ENCODE measurements at places on chromosomes 13 and 19. TPM values are rescaled to one million over a fixed set of nuclear protein-coding genes. Genes with fewer than 3 reads are reported as not detected.
A peak's percentile ranks its signal among the peaks of the same experiment; 100 is the strongest.

TEX29 gene
- total RNA-seq: 0.50 TPM

GRCh38 chr19:5837761-5838352, 1.6 kb downstream of the FUT6 start:
- H3K36me3 ChIP-seq: no peaks in the 10 kb centered on the region
- H3K4me1 ChIP-seq: no peaks in the 10 kb centered on the region
- H3K4me3 ChIP-seq: no peak overlapping the region
- no peak for DNase-seq
- H3K27ac ChIP-seq: no peak overlapping the region

DNA sequence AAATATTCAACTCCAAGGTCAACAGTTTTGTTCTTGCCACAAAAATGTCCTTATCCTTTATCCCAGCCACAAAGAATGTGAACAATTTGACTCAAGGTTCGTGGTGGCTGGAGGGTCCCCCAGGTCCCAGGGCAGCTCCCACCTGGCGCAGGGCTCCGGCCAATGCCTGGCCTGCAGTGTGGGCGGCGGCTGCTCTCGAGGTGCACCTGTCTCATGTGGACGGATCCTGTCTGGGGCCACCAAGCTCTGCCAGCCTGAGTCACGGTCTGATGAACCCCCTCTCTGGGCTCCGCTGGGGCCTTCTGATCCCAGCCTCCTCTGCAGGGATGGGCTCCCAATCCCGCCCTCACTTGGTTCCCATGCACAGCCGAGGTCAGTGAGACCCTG, 49.4 kb downstream of the GAS6 start:
- no peak overlapping the region for H3K4me3 ChIP-seq
- peaks cover 9% of the 10 kb centered on the region for H3K4me1 ChIP-seq
- H3K27me3 ChIP-seq: no peaks in the 10 kb centered on the region
- H3K36me3 ChIP-seq: no peaks in the 10 kb centered on the region
- H3K27ac ChIP-seq: no peak overlapping the region
- no peak for DNase-seq

DNA sequence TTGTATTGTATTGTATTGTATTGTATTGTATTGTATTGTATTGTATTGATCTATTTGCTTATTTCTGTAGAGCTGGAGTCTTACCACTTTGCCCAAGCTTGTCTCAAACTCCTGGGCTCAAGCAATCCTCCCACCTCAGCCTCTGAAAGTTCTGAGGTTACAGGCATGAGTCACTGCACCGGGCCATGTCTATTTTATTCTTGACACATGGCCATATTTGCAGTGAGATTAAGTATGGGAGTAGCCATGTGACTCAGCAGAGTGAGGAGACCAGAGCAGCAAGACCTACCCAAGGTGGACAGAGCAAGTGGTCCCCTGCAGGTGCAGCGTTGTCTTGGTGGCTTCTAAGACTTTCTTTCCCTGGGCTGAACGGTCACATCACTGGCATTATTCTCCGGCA, 49.1 kb upstream of the UBAC2 start:
- no peak for DNase-seq
- H3K27me3 ChIP-seq: no peaks in the 10 kb centered on the region
- H3K4me3 ChIP-seq: no peak overlapping the region
- H3K27ac ChIP-seq: no peak overlapping the region

DNA sequence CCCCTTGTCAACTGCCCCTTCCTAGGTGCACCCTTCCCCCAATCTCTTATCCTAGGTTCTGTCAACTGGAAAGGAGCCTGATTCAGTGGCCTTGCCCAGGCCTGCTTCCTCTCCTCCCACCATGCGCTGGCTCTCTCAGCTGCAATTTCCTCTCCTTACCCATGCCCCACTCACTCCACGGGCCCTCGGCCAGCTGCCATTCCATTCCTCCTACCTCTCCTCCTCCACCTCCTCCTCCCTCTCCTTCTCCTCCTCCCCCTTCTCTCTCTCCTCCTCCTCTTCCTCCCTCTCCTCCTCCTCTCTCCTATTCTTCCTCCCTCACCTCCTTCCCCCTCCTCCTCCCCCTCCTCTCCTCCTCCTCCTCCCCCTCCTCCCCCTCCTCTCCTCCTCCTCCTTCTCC, 9.6 kb upstream of the TIMM44 start:
- no peaks in the 10 kb centered on the region for H3K27me3 ChIP-seq
- H3K4me3 ChIP-seq: no peak overlapping the region
- H3K4me1 ChIP-seq: peaks cover 4% of the 10 kb centered on the region
- DNase-seq: no peak
- peaks cover 3% of the 10 kb centered on the region for H3K36me3 ChIP-seq

ZNF677 gene
- 27.0 TPM for total RNA-seq

RRAS gene
- total RNA-seq: 2.3 TPM

GRCh38 chr19:54352546-54352945, 12.2 kb downstream of the LAIR1 start:
- no peak overlapping the region for H3K27ac ChIP-seq
- no peak for DNase-seq
- H3K4me1 ChIP-seq: no peaks in the 10 kb centered on the region

GRIN2D gene
- 0.68 TPM for total RNA-seq

GRCh38 chr13:41981951-41982715, 21.2 kb upstream of the VWA8 start:
- no peak for DNase-seq
- H3K4me3 ChIP-seq: no peak overlapping the region
- H3K36me3 ChIP-seq: no peaks in the 10 kb centered on the region
- no peak overlapping the region for H3K27ac ChIP-seq
- H3K27me3 ChIP-seq: no peaks in the 10 kb centered on the region

DNA sequence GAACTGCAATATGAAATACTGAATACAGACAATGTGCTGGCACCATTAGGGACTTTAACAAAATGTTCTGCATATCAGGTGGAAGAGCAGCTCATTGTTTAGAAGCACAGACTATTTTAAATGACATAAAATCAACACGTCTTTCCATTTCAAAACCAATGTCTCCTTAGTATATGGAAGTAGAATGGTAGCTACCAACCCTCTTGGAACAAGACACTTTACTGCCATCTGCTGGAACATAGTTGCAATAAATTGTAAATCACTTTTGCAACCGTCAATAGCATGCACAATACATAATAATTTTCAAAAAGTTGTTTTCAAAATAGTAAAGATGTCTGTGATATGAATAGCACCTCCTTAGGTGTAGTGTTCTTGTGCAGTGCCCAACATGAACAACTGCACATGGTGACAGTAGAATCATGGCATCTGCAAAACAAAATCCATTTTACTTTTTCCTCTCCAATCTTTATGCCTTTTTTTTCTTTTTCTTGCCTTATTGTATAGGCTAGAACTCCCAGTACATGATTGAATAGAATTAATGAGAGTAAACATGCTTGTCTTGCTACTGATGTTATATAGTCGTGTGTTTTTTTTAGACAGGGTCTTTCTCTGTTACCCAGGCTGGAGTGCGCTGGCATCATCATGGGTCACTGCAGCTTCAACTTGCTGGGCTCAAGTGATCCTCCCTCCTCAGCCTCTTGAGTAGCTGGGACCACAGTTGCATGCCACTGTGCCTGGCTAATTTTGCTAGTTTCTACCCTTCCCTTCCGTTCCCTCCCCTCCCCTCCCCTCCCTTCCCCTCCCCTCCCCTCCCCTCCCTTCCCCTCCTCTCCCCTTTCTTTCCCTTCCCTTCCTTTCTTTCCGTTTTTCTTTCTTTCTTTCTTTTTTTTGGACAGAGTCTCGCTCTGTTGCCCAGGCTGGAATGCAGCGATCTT, 7.8 kb upstream of the LYPD5 start:
- H3K27me3 ChIP-seq: peaks cover 51% of the 10 kb centered on the region
- H3K27ac ChIP-seq: no peak overlapping the region
- no peak for DNase-seq
- H3K36me3 ChIP-seq: no peaks in the 10 kb centered on the region
- H3K4me1 ChIP-seq: peaks cover 23% of the 10 kb centered on the region
- H3K4me3 ChIP-seq: no peak overlapping the region

DNA sequence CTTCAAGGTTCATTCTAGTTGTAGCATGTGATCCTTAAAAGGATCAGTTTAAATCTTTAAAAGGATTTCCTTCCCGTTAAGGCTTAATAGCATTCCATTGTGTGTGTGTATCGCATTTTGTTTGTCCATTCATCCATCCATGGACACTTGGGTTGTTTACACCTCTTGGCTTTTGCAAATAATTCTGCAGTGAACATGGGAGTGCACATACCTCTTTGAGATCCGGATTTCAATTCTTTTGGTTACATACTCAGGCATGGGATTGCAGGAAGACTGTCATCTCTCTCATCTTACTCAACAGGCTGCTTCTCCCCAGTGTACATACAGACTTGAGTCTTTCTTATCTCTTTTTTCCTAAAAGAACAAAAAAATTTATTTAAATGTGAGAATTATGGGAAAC, 1.2 kb downstream of the RNF113B start:
- peaks cover 66% of the 10 kb centered on the region for H3K4me1 ChIP-seq
- no peak overlapping the region for H3K27ac ChIP-seq
- H3K36me3 ChIP-seq: peaks cover 16% of the 10 kb centered on the region
- no peak for DNase-seq

UBXN6 gene
- total RNA-seq: 39.5 TPM

DNA sequence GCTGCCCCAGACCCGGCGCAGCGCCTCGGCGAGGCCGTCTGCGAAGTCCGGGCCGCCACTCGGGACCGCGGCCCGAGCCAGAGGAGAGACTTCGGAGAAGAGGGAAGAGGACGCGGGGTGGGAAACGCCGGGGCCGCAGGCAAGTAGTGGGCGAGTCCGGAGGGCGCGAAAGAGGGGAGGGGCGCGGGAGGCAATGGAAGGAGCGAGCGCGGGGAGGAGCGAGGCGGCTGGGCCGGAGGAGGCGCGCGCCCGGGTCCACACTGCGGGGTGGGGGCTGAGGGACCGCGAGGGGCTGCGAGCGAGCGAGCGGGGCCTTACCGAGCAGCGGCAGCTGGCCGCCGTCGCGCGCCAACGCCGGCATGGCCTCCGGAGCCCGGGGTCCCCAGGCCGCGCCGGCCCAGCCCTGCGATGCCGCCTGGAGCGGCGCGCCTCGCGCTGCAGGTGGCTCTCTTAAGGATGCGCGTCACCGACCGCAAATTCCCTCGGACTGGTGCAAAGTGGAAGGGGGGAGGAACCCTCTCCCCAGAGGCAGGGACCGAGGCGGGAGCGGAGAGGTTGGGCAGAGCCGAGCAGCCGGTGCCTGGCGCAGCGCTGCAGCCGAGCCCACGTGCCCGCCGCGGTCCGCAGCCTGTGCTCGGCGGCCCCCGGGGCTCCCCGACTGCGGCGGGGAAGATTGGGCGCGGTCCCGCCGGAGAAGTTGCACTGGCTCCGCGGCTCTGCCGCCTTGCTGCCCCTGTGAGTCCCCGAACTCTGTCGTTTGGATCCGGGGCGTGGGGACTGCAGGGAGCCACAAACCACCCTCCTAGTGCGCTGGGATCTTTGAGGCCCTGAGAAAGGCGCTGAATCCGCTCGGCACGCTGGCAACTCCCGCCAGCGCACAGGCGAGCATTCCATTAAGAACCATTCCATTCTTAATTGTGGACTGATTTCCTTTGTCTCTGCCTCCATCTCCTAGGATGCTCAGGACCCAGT, at the start of gene FLT3:
Gene FLT3 (minus strand): TSS at position 427 of the 972 bp plus-strand sequence. CDS start 66 bp downstream, at position 361.
- H3K4me1 ChIP-seq: peaks cover 10% of the 10 kb centered on the region
- H3K27me3 ChIP-seq: peaks cover 92% of the 10 kb centered on the region
- peak; percentile 38 for DNase-seq
- peaks cover 3% of the 10 kb centered on the region for H3K36me3 ChIP-seq
- H3K4me3 ChIP-seq: peak within 1 kb of the TSS; percentile 80
- H3K27ac ChIP-seq: no peak within 1 kb of the TSS

ZNF415 gene
- total RNA-seq: 13.6 TPM

SIGLEC11 gene
- total RNA-seq: not detected

LINGO3 gene
- not detected for total RNA-seq

DNA sequence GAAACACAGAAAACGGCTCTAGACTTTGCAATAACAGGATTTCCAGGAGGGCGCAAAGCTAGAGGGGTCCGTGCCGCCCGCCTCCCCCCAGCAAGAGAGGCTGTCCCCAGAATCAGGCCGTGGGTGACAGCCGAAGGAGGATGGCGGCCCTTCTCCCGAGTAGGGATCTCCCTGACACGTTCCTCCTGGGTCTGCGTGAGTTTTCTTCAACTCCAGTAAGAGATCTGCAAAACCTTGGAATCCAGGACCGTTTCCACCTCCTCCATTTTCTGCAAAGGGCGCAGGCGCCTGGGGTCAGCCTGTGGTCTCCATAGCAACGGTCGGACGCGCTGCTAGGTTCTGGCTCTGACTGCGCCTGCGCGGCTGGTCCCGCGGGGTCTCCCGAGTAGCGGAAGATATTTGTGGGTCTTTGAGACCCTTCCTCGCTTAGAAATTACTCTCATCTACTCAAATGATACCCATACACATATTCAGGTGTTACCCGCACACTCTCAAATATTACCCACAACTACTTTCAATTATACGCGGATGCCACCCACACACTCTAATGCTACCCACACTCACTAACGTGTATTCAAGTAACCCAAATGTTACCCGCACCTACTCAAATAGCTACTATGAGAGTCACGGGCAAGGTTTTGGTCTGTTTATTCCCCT, 2.1 kb downstream of the PNMA8C start:
- H3K36me3 ChIP-seq: no peaks in the 10 kb centered on the region
- H3K27ac ChIP-seq: no peak overlapping the region
- peak overlapping the region; percentile 85 for H3K4me3 ChIP-seq
- DNase-seq: peak; percentile 83

- H3K4me3 ChIP-seq: no peak overlapping the region
- H3K27ac ChIP-seq: no peak overlapping the region
- H3K36me3 ChIP-seq: peaks cover 6% of the 10 kb centered on the region
- no peak for DNase-seq
- H3K4me1 ChIP-seq: peaks cover 19% of the 10 kb centered on the region
- no peaks in the 10 kb centered on the region for H3K27me3 ChIP-seq
Observed at GRCh38 chr19:51807111-51807701, 12.2 kb downstream of the FPR3 start.

ZNF382 gene
- total RNA-seq: 24.7 TPM

MYPOP gene
- total RNA-seq: 9.6 TPM

DNA sequence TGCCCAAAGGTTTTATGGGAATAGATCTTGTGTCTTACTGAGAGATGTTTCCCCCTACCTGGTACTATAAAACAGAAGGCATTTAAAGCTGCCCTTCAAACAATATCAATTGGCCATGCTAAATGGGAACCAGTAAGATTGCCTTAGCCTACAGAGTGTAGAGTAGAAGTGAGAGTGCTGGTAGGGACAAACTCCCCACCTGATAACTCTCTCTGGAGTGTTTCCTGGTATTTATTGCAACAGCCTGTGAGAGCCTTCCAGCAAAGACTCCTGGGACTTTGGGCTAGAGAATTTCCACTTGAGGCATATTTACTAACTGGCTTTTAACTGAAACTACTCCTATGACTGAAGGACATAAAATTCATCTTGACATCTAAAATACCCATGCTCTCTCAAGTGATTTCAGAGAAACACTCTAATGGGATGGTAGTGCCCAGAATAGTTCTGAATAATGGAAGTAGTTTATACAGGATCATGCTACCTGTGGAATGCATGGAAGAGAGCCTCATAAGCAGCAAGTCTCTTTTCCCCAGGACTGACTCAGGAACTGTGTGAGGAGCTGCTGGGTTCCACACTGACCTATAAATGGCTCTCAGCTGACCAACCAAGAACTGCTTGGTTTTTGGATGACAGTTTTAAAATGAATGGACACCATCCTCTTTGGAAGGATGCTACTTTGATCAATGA, 132.7 kb upstream of the SLITRK5 start:
- no peak overlapping the region for H3K4me3 ChIP-seq
- H3K4me1 ChIP-seq: no peaks in the 10 kb centered on the region
- DNase-seq: no peak
- no peaks in the 10 kb centered on the region for H3K27me3 ChIP-seq
- peaks cover 1% of the 10 kb centered on the region for H3K36me3 ChIP-seq

- no peaks in the 10 kb centered on the region for H3K36me3 ChIP-seq
- no peaks in the 10 kb centered on the region for H3K27me3 ChIP-seq
- DNase-seq: no peak
Observed at GRCh38 chr19:18737954-18738351, 53.2 kb downstream of the COMP start.

GRCh38 chr13:60267498-60268202, 103.9 kb upstream of the DIAPH3 start:
- no peaks in the 10 kb centered on the region for H3K36me3 ChIP-seq
- H3K27ac ChIP-seq: no peak overlapping the region
- H3K4me3 ChIP-seq: no peak overlapping the region
- H3K27me3 ChIP-seq: peaks cover 4% of the 10 kb centered on the region
